PC-3 (cell line): ENCODE measurements at places on chromosomes 6 and 20. TPM values are rescaled to one million over a fixed set of nuclear protein-coding genes. Genes with fewer than 3 reads are reported as not detected.

The DNAH8 gene
- total RNA-seq, result 0.06 and 0.15 TPM in 2 replicates

The TMEM74B gene
- total RNA-seq, result 6.3 and 18.4 TPM in 2 replicates

The PARD6B gene
- 3.7 and 4.3 TPM in 2 replicates for total RNA-seq

- H3K36me3 ChIP-seq, result no peaks in the 10 kb centered on the region
- H3K4me1 ChIP-seq, result peaks cover 10% of the 10 kb centered on the region
- H3K27ac ChIP-seq, result no peak overlapping the region
- no peak overlapping the region for H3K4me3 ChIP-seq
These were observed 24.7 kb upstream of the CCN6 start for GRCh38 chr6:112029045-112029822.

DNA sequence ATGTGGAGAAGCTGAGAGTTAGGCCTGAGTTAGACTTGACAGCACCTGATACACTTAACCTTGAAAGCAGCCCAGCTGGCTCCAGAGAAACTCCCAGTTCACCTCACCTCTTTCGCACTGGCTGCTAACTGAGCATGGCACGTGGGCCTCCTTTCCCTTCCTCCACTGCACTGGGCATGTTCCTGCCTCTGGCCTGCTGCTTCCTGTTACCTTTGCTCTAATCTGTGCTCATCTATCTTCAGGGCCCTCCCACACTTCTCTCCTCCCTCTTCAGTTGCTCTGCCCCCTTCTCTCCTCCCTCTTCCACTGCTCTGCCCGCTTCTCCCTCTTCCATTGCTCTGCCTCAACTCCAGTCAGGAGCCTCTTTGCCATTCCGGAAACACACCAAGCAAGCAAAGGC is 13.7 kb upstream of the UBE2V1 start:
- H3K27ac ChIP-seq, result no peak overlapping the region
- H3K27me3 ChIP-seq, result no peaks in the 10 kb centered on the region
- H3K4me1 ChIP-seq, result peaks cover 11% of the 10 kb centered on the region
- DNase-seq, result no peak
- H3K36me3 ChIP-seq, result peaks cover 83% of the 10 kb centered on the region

- no peaks in the 10 kb centered on the region for H3K4me1 ChIP-seq
- no peaks in the 10 kb centered on the region for H3K36me3 ChIP-seq
- H3K4me3 ChIP-seq, result no peak overlapping the region
- DNase-seq, result no peak
- no peak overlapping the region for H3K27ac ChIP-seq
These were observed 520.0 kb upstream of the IRAK1BP1 start for GRCh38 chr6:78347191-78347916.

DNA sequence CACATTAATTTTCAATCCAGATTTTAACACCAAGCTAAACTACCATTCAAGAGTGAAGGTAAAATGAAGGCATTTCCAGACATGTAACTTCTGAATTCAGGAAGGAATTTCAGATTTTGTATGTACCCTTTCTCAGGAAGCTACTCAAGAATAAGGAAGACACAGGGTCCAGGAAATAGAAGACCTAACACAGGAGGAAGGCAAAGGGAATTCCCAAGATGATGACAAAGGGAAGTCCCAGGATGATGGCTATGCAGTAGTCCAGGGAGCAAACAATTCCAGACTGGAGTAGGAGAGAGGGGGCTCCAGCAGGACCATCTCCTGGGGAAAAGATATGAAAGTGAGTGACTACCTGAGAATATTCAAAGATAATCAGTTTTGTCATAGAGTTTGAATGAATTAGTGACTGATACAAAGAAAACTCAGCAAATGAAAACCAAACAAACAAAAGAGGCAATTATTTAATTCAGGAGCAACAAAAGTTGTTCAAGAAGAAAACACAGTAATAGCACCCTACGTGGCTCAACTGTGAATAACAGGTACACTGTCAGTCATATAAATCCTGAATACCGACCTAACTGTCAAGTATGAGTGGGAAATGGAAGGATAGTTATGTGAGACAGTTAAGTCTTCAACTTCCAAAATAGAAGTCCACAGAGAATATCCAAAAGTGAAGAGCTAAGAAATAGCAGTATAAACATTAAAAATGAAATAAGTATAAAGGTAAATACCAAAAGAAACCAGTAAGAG is 4.0 kb downstream of the RNF24 start:
- peaks cover 14% of the 10 kb centered on the region for H3K4me1 ChIP-seq
- no peak overlapping the region for H3K4me3 ChIP-seq
- H3K36me3 ChIP-seq, result no peaks in the 10 kb centered on the region
- H3K27ac ChIP-seq, result no peak overlapping the region
- no peak for DNase-seq

DNA sequence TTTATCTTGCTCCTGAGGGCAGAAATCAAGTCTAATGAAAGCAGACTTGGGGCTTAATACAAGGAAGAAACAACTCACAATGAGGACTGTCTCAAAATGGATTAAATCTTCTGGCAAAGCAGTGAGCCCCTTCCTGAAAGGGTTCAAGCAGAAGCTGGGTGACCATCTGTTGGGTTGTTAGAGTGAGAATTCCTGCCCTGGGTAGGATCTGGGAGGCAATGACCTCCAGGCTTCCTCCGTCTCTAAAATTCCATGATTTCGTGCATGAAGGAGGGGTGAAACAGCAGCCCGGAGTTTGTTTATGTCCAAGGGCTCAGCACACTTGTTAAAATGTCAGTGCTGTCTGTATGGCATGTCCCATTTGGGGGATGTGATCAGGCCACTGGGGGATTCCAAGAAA is 64.0 kb upstream of the KCNK16 start:
- no peak overlapping the region for H3K27ac ChIP-seq
- no peaks in the 10 kb centered on the region for H3K36me3 ChIP-seq
- peaks cover 38% of the 10 kb centered on the region; the same call in 1 of the 2 replicates for H3K27me3 ChIP-seq
- H3K4me3 ChIP-seq, result no peak overlapping the region
- no peaks in the 10 kb centered on the region for H3K4me1 ChIP-seq

- no peak for DNase-seq
- H3K4me3 ChIP-seq, result no peak overlapping the region
- no peak overlapping the region for H3K27ac ChIP-seq
- H3K27me3 ChIP-seq, result no peaks in the 10 kb centered on the region
- H3K4me1 ChIP-seq, result peaks cover 36% of the 10 kb centered on the region
- H3K36me3 ChIP-seq, result no peaks in the 10 kb centered on the region
These were observed 14.9 kb downstream of the COL21A1 start for GRCh38 chr6:56232436-56232835.

DNA sequence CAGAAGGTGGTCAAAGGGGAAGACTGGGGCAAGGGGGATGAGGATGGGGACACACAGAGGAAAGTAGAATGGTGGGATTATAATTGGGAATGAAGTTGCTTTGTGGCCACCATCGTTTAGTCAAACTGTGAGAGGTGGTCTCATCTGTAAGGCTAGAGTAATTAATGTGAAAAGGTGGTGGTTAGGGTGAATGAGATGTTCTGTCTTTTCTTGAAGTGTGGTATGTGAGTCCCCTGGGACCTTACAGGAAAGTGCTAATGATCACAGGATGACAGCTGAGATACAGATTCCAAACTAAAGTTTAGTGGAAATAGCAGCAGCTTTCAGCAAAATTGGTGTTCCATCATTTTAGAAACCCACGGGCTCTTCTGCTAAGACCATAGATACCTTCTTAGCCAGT is 10.7 kb downstream of the ZFAND3 start:
- H3K27ac ChIP-seq, result no peak overlapping the region
- no peak for DNase-seq
- no peaks in the 10 kb centered on the region for H3K4me1 ChIP-seq
- H3K36me3 ChIP-seq, result 0 out of 2 replicates have a peak, but pooled peaks cover 5% of the 10 kb centered on the region
- H3K4me3 ChIP-seq, result no peak overlapping the region

- no peak for DNase-seq
- H3K27me3 ChIP-seq, result peaks cover 26% of the 10 kb centered on the region; the same call in 1 of the 2 replicates
- H3K27ac ChIP-seq, result no peak overlapping the region
- no peaks in the 10 kb centered on the region for H3K4me1 ChIP-seq
These were observed 62.4 kb upstream of the NELFCD start for GRCh38 chr20:58918621-58919020.
